GM23248 (cell line): ENCODE measurements at places on chromosomes 7 and 10.
A peak's percentile ranks its signal among the peaks of the same experiment; 100 is the strongest.

- no peak for DNase-seq
Observed at GRCh38 chr10:58712141-58712540, 199.5 kb downstream of the BICC1 start.

- no peak for DNase-seq
Observed at GRCh38 chr10:20396205-20396604, 500.9 kb downstream of the NEBL start.

DNA sequence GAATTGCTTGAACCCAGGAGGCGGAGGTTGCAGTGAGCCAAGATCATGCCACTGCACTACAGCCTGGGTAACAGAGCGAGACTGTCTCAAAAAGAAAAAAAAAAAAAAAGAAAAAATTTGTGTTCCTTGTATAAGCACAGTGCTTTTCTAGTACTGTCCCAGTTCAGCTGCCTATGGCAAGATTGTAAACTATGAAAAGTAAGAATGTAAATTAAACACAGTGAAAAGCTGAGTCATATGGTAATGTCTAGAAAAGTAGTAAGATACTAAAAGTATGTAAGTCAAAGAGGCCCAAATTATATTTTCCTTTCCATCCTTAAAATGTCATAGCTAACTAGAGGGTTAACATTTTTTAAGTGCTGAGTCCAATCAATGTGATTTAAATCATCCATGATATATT is 42.8 kb downstream of the RBM20 start:
- no peak for DNase-seq

DNA sequence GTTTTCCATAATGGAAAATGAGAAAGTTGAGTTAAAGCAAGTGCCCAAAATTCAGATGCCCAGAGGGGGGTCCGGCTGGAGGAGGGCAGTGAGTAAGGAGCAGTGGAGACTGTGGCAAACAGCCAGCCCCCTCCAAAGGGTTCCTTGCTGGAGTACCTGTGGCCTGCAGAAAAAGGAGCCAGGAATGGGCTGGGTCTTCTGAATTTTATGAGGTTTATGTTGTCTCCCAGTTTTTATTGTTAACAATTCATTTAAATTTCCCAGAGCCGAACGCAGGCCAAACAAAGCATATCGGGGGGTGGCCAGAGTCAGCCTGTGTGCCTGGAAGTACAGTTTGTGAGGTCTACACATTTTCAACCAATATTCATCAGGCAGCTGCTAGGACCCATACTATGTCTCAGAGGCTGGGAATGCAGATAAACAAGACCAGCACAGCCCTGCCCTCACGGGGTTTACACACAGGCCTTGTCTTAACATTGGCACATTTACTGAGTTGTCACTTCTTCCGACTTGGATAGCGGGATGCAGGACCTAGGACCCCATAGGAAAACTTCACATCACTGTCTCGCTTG is 12.9 kb upstream of the CSGALNACT2 start:
- no peak for DNase-seq

DNA sequence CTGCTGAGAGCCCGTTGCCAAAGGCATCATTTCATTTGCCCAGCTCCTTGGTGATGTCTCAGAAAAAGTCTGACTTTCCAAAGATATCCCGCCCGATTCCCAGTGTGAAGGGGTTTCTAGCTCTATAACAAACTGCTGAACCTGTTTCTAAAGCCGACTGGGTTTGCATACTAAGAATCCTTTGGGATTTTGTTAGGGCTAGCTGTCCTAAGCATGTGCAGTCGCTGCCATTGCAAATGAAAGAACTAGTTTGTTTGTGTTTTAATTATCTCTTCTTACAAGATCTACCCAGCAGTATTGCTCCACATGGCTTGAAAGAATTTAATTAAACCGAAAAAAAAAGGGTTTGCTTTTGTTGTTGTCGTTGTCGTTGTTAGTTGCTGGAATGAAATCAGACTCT is 476.6 kb downstream of the GATA3 start:
- DNase-seq, result no peak

- no peak for DNase-seq
Observed at GRCh38 chr7:60017-60675, 132.2 kb upstream of the FAM20C start.

DNA sequence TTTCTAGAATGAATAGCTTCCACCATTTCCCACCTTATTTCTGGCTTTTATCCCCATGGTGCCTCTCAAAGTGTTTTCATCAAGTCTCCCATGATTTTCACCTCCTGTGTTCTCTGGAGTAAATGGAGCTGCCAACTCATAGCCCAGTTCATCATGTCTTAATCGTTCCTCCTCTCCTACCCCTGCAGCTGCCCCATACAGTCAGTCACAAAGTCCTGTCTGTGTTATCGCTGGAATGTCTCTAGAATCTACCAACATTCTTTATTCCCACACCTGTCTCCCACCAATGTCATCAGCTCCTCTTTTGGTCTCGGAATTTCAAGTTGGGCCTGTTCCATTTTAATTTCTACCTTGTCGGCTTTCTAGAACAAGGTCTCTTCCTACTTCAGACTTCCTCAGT is 178.9 kb downstream of the MLLT10 start:
- no peak for DNase-seq

DNA sequence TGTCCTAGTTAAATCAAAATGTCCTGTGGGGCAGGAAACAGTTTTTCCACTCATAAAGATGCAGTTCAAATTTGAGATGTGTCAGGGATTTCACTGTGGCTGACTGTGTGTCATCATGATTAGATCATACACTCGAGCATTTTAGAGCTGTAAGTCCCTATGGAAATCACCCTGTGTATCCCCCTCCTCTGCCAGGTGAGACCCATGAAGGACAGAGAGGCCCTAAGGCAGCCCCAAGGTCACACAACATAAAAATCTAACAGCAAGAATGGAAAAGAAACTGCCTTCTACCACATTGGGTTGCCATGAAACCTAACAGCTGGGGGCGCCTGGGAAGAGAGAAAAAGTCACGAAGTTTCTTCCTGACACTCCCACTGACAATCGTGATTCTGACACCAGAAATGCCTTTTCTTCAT is 135.8 kb downstream of the KCNMA1 start:
- DNase-seq, result peak; percentile 76

DNA sequence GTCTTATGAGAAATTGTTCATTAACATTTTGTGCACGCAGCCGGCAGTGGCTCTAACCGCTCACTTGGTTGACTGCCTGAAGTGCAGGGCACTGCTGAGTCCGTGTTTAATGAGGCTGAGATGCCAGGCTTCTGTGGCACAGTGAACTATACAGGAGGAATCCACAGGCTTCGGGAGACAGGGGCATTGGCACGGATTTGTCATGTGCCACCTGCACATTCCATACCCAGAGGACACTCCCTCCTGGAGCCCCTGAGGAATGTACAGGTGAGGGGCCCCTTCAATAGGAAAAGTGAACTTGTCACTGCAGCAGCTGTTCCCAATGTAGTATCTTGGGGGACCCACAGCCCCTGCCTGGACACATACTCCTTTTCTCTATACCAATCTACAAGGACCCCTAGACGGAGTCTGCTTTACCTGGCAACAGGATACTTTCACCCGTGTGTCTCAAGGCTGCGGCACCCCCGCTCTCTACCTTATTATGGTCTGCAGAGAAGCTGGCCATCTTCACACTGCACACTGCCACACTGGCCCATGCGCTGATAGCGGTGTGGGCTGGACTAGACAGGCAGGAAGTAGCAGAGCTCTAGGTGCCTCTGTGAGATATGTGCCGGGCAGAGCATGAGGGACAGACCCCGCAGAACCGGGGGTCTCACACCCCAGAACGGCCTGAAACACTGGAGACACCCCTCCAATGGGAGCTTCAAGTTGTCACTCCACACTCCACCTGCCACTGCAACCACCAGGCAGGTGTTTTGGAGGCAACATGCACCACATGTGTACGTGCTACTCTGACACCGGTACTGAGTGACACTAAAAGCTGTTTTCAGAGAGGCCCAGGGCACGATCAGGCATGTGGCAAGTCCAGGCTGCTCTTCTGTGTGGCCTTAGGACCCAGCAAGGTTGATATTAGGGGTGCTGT is 71.4 kb upstream of the RHEB start:
- no peak for DNase-seq

GRCh38 chr7:29606287-29606721 is 42.7 kb downstream of the PRR15 start:
- peak; percentile 90 for DNase-seq
